Naive thymus-derived CD8-positive, alpha-beta T cell (primary cell): ENCODE measurements at places on chromosomes 12 and 14. TPM values are rescaled to one million over a fixed set of nuclear protein-coding genes. Genes with fewer than 3 reads are reported as not detected.

TAS2R20 gene
- polyA plus RNA-seq: 0.25 TPM

DNA sequence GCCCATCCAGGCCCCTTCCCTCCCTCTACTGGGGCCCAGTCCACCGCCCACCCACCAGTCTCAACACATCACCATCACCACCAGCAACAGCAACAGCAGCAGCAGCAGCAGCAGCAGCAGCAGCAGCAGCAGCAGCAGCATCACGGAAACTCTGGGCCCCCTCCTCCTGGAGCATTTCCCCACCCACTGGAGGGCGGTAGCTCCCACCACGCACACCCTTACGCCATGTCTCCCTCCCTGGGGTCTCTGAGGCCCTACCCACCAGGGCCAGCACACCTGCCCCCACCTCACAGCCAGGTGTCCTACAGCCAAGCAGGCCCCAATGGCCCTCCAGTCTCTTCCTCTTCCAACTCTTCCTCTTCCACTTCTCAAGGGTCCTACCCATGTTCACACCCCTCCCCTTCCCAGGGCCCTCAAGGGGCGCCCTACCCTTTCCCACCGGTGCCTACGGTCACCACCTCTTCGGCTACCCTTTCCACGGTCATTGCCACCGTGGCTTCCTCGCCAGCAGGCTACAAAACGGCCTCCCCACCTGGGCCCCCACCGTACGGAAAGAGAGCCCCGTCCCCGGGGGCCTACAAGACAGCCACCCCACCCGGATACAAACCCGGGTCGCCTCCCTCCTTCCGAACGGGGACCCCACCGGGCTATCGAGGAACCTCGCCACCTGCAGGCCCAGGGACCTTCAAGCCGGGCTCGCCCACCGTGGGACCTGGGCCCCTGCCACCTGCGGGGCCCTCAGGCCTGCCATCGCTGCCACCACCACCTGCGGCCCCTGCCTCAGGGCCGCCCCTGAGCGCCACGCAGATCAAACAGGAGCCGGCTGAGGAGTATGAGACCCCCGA is 6.8 kb upstream of the RNU7-1 start:
- H3K4me1 ChIP-seq: peaks cover 50% of the 10 kb centered on the region
- H3K4me3 ChIP-seq: peak overlapping the region; percentile 91
- DNase-seq: peak; percentile 85
- peak overlapping the region; percentile 98 for H3K27ac ChIP-seq

CLEC6A gene
- not detected for polyA plus RNA-seq

- peaks cover 17% of the 10 kb centered on the region for H3K27me3 ChIP-seq
- peak overlapping the region; percentile 91 for H3K27ac ChIP-seq
- peak overlapping the region; percentile 100 for H3K4me3 ChIP-seq
- DNase-seq: no peak
- peaks cover 39% of the 10 kb centered on the region for H3K4me1 ChIP-seq
Measured at GRCh38 chr12:47964106-47964728, 821 bp downstream of the TMEM106C start.

SMCO2 gene
- polyA plus RNA-seq: not detected

DNA sequence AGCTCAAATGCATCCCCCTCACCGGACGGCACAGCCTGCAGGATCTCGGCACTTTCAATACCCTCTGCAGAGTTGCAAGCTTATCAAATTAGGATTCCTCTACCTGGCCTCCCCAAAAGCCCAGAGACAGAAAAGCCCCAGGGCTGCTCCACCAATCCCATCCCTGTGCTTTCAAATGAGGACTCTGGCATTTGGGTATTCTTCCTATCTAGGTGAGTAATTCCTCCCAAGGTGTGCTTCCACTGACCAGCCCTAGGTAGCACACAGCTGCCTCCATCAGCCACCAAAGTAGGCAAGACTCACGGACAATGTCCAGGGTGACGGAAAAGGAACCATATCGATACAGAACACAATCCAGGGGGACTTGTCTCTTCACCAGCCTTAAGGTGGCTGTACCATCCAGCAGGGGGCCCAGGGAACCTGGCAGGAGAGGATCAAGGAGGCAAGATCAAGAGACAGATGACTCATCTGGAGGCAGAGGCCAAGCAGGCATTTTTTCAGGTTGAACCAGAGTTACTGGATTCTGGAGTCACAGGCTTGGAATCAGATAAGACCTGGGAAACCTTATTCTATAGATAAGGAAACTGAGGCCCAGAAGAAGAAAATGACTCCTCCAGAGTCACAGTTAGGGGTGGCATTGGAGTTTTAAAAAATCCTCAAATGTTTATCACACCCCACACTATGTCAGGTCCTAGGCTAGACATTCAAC is 9.9 kb downstream of the PMEL start:
- DNase-seq: no peak
- no peak overlapping the region for H3K4me3 ChIP-seq
- no peaks in the 10 kb centered on the region for H3K27me3 ChIP-seq
- peak overlapping the region; percentile 84 for H3K27ac ChIP-seq

DNA sequence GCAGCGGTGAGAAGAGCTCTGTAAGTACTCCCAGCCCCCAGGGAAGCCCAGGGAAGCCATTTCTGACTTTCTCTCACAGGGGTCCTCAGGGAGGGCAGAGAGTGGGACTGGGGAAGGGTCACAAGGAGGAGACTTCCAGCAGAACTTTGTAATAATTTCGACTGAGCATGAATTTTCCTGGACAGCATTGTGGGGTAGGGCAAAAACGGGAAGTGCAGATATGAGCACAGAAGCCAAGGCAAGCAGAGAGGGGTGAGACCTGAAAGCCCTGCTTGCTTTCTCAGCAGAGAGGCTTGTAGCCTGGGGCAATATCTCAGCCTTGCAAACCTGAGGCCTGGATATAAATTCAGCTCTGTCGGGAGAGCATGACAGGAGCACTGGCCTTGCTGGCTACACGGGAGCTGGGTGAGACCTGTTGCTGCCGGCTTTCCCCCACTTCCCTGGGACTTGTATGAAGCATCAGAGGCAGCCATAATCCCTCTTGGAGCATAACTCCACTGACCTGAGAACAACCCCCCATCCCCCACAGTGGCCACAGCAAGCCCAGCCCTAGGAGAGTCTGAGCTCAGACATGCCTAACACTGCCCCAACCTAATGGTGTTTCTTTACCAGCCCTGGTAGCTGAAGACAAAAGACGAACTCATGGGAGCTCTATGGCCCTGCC is 9.8 kb upstream of the IQSEC3 start:
- no peaks in the 10 kb centered on the region for H3K4me1 ChIP-seq
- peaks cover 4% of the 10 kb centered on the region for H3K36me3 ChIP-seq
- peaks cover 61% of the 10 kb centered on the region for H3K27me3 ChIP-seq
- H3K27ac ChIP-seq: no peak overlapping the region

LRRC9 gene
- polyA plus RNA-seq: not detected
